ENCODE measurements at places on chromosomes 7 and 10.

- DNase-seq, result no peak
Measured at GRCh38 chr7:2497500-2498336, 21.5 kb upstream of the GRIFIN start.

DNA sequence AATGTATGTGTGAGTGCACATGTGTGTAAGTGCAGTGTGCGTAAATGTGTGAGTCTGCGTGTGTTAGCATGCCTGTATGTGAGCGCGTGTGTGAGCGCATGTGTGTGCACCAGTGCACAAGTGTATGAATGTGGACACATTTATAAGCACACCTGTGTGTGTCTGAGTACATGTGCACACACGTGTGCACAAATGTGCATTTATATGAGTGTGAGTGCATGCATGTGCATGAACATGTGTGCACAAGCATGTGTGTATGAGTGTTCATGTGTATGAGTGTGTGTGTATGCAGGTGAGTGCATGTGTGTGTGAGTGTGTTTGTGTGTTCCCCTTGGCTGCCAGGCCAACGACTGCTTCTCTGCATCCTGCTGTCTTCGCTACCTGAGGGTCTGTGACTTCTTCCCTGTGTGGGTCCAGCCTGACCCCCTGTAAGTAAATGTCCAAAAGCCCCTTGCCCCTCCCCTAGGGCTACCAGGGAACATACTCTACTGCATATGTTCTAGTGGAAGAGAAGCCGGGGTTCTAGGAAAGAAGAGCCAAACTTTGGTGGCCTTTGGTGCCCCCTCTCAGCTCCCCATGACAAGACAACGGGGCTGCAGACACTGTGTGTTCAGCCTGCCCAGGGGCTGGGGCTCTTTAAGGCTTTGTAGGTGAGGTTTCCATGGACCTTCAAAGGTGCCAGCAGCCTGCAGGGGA is 17.0 kb downstream of the GOLGA7B start:
- no peak for DNase-seq

DNA sequence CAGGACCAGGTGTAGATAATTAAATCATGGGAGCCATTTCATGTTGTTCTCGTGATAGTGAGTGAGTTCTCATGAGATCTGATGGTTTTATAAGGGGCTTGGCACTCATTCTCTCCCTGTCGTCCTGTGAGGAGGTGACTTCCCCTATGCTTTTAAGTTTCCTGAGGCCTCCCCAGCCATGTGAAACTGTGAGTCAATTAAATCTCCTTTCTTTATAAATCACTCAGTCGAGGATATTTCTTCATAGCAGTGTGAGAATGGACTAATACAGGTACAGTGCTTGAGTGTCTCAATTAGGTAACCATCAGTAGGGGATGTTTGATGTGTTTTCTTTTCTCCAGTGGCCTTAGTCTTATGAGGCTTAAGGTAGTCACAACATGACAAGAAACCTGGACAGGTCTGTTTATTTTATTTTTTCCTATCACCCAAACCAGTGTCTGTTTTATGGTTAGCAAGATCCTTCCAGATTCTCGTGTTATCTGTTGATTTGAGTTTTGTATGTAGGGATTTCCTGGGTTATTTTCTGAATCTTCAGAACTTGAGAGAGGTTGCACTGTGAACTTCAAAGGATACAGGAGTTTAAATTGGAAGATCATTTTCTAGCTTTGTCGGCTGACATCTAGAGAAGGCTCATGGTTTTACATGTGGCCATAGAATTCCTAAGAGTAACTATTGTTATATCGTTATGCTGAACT is 32.1 kb downstream of the UMAD1 start:
- DNase-seq, result peak; percentile 45

GRCh38 chr7:143892527-143893300 is 9.3 kb downstream of the TCAF1 start:
- no peak for DNase-seq

- DNase-seq, result no peak
Measured at GRCh38 chr10:71882813-71883659, 32.0 kb upstream of the PSAP start.

- no peak for DNase-seq
Measured at GRCh38 chr7:137091396-137091795, 222.9 kb downstream of the CHRM2 start.

DNA sequence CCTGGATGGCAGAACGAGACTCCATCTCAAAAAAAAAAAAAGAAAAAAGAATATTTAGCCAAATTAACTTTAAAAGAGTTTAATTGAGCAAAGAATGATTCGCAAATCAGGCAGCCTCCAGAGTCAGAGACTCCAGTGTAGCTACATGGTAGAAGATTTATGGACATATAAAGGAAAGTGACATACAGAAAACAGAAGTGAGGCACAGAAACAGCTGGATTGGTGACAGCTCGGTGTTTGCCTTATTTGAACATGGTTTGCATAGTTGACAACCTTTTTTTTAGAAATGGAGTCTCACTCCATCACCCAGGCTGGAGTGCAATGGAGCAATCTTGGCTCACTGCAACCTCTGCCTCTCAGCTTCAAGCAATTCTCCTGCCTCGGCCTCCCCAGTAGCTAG is 35.2 kb upstream of the TNS3 start:
- no peak for DNase-seq

GRCh38 chr7:151310578-151310977 is 31.0 kb upstream of the NUB1 start:
- no peak for DNase-seq

DNA sequence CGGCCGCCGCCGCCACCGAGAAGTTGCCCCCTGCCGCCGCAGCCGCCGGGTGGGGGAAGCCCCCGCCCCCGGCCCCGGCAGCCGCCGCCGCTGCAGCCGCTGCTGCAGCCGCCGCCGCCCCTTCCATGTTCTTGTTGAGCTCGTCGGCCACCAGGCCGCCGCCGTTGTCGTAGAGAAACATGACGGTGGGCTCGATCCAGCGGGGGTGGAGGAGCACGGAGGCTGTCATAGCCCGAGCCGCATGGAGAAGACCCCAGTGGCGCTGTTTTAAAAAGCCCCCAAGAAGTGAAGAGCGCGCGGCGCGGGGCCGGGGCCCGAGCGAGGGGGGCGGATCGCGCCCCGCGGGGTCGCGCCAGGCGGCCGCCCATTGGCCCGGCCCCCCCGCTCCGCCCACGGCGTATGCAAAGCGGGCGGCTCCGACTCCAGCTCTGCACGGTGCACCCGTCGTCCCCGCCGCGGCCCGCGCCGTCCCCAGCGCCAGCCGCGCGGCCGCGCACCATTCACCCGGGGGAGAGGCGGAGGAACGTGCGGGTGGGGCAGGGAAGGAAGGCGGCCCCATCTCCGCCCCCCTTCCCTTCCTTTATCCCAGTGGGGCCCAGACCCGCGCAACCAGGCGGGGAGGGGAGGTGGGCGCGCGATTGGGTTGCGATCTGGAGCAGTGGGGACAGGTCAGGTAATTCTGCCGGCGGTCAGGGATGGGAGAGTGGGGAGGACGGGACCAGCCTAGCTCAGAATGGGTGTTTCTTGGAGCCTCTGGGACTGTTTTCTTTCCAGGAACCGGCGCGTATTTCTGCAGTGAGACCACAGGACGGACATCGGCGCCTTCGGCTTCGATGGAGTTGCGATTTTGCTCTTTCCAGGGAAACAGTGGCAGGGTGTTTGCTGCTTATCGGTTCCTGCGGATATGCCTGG is at the start of gene HOXA13:
TSS of gene HOXA13 (minus strand) at position 243 of the 912 bp plus-strand sequence. CDS start at position 229, 14 bp downstream.
- DNase-seq, result no peak

DNA sequence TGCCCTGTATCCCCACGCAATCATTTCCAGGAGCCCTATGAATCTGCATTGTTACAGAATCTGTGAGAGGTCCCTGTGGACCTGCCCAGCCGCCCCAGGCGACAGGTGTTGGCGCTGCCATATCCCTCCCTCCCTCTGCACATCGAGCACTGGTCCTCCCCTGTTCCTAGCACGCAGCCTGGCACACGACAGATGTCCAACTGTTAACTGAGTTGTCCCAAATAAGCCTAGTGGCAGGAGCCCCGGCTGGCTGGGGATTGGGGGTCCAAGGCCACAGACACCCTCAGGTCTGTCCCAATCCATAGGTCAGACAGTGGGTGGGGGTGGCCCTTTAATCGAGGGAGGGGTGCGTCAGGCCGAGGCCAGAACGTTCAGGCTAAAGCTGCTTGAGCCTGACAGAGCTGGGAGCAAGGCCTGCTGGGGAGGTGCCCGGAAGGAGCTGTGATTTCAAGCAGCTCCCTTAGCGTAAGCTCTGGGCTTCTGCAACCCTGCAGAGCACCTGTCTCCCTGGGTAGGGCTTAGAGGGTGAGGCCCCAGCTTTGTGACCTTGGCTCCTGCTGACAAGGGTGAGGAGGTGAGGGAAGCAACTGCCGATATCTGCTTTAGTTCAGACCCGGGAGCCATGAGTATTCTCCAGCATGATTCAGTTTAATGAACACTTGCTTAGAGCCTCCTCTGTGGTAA is 40.1 kb downstream of the ADRA2A start:
- no peak for DNase-seq
